ENCODE measurements at places on chromosomes 4 and X.

DNA sequence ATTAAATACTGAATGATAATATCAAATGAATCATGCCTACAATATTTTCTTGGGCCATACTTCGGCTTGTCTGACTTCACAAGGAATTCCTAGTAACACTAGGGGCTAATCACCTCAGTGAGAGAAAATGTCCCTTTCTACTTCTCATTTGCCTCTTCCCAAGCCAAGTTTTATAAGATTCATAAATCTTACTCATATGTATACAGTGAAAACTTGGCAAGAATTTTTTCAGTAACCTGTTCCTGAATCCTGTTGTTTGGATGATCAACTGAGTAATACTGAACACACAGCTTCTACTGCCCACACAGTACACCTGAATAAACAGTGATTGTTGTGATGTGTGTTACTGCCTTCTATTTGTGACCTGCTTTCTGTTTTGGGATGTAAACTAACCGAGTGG lies 16.5 kb downstream of the TMPRSS11E start:
- peak; percentile 14 for DNase-seq

DNA sequence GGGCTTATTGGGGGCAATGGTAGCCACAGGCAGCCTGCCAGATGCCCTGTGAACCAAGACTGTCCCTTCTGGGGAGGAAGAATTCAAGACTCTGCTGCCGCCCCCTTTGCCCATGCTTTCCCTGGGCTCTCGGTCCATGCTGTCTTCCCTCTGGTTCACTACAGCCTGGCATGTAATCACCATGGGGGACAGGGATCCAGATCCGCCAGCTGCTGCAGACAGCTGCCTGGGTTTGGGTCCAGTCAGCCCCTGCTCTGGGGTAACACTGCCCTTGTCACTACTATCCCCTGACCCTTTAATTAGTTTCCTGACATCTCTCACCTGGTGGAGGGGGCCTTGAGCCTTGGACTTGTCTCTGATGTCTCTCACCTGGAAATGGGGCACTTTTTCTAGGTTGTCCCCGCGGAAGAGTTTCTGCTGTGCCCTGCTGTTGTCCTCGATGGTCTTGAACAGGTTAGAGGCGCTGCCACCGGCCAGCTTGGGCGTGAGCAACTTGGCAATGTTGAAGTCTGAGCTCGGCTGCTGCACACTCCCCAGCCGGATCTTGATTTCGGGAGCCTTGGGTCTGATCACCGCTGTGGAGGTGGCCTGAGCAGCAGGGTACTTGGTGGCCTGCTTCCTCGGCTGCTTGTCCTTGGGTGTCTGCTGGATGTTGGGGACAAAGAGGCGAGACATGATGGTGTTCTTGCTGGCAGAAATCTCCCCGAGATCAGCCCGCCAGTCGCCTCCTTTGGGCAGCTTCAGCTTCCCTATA lies 6.4 kb downstream of the C4orf54 start:
- no peak for DNase-seq

- no peak for DNase-seq
These were observed at the start of gene MTNR1A for GRCh38 chr4:186554914-186555827. Gene MTNR1A (minus strand): TSS chr4:186555567. CDS start chr4:186555365, 202 bp downstream.

- peak; percentile 38 for DNase-seq
These were observed at the start of gene FRMPD4 for GRCh38 chrX:12138361-12139313. Gene FRMPD4 (plus strand): TSS chrX:12138473. CDS start chrX:12138972, 499 bp downstream.

DNA sequence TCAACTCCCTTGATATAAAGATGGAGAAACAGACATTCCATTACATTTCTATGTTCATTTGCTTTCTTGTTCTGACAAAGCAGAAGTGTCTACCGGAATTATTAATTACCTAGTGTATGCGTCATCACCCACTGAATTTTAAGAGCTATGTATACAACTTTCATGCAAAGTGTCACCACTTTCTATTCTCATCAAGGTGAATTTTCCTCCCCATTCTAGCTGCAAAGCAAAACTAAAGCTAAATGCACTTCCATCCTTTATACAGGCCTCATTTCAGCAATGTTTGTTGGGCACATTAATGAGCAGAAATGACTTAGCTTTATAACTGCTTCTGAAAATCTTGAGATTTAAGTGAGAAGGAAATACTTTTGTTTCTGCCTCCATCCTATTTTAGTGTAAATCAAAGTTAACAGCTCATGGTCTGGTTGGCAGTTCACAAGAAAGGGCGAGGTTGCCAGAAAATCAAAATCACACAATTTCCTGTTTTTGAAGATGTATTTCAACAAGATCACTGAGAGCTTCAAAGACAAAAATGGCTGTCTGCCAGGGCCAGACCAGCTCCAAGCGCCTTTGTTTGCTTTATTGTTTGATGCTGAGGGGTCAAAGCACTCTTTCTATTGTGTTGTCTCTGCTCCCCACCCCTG lies 7.2 kb upstream of the FAM9C start:
- no peak for DNase-seq

- no peak for DNase-seq
These were observed 82.0 kb downstream of the GPC4 start for GRCh38 chrX:133333154-133333750.

DNA sequence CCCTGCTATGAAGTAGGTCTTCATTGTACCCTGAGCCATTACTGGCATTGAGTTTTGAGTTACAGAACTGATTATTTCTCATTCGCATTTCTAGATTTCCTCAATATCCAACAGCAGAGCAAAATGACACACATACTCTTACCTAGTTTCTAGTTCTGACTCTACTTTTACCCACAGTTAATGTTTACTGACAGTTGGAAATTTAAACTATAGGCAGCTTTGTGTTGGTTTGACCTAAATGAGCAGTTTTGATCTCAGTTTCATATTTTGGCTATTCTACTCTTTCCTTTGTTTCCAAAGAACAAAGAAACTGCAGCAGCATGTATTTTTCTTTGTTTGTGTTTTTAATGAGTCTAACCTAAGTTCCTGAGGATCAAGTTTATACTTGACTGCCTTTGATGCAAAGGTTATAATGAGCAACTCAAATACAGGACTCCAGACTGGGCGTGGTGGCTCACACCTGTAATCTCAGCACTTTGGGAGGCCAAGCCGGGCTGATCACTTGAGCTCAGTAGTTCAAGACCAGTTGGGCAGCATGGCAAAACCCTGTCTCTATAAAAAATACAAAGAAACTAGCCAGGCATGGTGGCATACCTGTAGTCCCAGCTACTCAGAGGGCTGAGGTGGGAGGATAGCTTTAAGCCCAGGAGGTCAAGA lies 30.4 kb downstream of the TXK start:
- no peak for DNase-seq

Data from HCEC 1CT (cell line).